NCI-H1105 (cell line): ENCODE measurements at places on chromosomes 5 and 9.

DNA sequence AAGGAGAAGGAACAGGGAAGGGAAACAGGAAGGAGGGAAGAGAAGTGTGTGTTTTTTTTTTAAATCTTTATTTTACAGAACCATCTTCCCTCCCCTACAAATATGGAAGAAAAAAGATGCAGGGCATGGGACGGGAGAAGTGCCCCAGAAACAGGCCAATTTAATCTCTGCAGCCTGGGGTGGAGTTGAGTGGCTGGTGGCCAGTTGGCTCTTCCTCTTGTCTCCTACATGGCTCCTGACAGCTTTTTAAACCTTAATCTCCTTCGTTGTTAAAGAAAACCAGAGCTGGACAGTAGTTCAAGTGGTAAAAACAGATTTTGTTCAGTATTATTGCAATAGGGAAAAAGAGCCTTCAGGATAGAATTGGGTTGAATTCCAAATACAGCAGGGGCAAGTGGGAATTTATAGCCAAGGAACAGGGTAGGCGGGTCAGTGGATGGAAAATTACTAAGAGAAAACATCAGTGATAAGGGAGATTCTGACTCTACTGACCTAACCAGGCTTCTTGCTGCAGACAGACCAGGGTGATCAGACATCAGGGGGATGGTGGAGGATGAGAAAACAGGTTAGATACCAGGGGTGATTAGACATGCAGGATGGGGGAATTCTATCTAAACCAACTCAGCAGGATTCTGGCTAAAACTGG, 125.1 kb upstream of the CLINT1 start:
- no peak for DNase-seq

- no peak for DNase-seq
These were observed 605.0 kb downstream of the MTRR start for GRCh38 chr5:8473827-8474568.

DNA sequence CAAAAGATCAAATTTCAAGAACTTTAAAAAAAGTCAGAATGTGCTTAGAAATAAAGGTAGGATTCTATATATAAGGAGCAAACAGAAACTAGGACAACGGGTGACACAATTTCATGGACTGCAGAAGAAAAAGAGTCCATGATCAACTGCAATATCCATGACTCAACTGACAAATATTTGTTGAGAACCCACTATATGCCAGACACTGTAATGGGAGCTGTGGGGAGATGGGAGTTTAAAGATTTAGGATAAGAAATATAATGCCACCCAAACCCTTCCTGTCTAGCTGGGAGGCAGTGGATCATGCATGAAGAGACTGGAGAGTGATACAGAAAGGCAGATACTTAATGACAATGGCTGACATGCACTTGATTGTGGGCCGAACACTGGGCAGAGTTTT, 27.6 kb upstream of the CCDC112 start:
- DNase-seq, result no peak

DNA sequence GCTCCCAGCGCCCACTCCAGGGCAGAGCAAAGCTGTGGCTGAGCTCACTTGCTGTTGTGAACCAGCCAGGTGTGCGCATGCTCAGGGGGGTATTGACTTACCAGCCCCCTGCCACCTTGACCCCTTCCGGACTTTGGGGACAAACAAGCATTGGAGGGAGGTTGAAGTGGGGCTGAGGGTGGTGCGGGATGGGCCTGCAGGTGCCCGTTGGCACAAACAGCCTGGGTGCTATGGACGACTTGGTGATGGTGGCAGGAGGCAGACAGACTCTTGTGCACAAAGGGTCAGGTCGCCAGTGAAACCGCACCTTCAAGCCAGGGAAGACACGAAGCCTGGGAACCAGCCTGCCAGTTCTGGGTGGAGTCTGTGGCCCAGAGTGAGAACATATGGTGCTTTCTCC, 858.5 kb upstream of the PTPRD start:
- no peak for DNase-seq

DNA sequence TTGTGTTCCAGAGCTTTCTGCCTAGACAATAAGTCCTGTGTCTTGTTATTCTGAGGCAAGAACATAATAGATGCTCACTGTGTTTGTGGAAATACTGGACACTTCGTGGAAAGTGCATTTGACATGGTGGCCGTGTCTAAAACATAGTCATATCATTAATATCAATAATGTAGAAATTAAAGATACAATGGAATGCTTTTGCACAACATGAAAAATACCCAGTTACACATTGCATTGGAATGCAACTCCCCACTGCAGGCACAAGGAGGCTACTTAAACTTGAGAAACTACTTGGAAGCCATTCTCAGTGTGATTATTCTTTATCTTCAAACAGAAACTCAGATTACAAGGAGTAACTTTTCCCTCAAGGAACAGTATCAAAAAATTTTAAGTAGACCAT, 145.3 kb upstream of the ZNF462 start:
- DNase-seq, result no peak

GRCh38 chr5:19208397-19208796, 779.6 kb downstream of the CDH18 start:
- DNase-seq, result no peak

GRCh38 chr9:98807070-98807813, at the start of gene GALNT12:
Gene GALNT12 (plus strand): TSS chr9:98807670. CDS start chr9:98807699, 29 bp downstream.
- peak; percentile 40 for DNase-seq

DNA sequence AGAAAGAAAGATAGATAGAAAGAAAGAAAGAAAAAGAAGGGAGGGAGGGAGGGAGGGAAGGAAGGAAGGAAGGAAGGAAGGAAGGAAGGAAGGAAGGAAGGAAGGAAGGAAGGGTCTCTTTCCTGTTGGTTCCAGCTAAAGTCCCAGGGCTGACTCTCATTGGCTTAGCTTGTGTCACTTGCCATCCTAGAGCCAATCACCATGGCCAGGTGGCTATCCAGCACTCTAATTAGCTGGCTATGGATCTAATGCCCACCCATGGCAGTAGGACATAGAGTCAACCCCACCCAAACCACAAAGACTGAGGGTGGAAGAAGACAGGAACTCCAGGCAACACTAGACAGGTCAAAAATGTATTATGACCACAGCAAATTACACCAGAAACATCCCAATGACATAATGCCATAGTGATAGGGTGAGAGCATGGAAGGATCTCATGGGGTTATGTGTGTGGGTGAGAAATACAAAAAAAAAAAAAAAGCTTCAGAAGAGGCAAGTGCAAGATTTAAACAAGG, 10.8 kb upstream of the CPLX2 start:
- no peak for DNase-seq

GRCh38 chr9:111236332-111236731, 93.7 kb downstream of the OR2K2 start:
- no peak for DNase-seq

DNA sequence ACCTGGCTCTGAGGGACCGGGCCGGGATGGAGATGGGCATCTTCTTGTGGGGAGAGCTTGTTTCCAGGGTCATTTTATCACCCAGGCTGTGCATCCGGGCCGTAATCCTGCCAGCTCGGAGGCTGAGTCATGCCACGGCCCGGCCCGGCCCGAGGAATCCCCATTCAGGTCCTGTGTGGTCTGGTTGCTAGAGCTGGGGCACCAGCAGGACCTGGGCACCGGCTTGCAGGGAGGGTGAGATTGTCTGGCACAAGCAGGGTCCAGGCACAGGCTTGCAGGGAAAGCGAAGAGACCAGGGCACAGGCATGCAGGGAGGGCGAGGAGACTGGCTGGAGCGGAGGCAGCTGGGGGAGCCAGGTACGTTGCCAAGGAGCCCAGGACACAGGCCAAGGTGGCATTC, 106.8 kb downstream of the RXRA start:
- DNase-seq, result no peak

- DNase-seq, result no peak
These were observed 25.5 kb upstream of the RUSC2 start for GRCh38 chr9:35464141-35465025.

GRCh38 chr9:35910613-35911359, 1.5 kb downstream of the SPAAR start:
- DNase-seq, result peak; percentile 8

DNA sequence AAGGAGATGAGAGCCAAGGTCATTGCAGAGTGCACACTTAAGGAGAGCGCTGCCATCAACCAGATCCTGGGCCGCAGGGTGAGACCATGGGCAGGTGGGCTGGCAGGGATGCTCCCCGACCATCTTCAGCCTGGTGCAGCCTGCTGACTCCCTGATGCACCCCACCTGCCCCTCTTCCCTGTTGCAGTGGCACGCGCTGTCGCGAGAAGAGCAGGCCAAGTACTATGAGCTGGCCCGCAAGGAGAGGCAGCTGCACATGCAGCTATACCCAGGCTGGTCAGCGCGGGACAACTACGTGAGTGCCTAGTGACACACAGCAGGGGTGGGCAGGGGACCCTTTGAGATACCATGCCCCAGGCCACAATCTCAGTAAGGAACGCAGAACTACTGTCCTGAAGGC, 28.3 kb downstream of the TCF7 start:
- no peak for DNase-seq

DNA sequence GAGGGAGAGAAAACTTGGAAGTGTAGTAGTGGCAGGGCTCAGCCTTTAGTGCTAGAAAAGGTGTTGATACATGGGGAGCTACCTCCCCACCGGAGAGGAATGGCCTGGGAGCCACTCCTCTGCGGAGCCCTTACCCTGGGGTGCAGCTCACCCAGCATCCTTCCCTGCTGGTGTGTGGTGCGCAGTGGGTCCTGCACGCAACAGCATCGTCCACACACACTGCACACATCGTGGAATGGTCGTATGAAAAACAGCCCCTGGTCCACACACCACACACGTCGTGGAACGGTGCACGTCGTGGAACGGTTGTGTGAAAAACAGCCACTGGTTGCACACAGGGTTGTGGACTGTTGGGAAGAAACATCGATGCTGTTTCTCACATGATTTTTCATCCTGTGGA, 16.1 kb upstream of the AHRR start:
- DNase-seq, result no peak

DNA sequence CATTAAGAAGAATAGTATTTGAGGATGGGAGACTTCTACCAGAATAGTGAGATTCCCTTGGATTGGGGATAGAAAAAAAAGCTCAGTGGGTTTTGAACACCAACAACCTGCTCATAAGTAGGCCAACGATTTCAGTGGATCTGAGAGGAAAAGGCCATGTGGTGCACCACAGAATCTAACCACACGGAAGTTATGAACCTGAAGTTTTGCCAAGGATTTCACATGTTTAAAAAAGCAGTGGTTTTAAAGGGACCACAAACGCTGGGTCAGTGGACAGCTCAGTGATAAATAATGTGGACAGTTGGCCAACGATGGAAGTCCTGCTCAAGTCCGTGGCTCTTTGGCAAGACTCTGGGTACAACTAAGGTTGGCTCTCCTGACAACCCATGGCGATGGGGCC, 107.2 kb upstream of the TXNDC8 start:
- DNase-seq, result no peak

DNA sequence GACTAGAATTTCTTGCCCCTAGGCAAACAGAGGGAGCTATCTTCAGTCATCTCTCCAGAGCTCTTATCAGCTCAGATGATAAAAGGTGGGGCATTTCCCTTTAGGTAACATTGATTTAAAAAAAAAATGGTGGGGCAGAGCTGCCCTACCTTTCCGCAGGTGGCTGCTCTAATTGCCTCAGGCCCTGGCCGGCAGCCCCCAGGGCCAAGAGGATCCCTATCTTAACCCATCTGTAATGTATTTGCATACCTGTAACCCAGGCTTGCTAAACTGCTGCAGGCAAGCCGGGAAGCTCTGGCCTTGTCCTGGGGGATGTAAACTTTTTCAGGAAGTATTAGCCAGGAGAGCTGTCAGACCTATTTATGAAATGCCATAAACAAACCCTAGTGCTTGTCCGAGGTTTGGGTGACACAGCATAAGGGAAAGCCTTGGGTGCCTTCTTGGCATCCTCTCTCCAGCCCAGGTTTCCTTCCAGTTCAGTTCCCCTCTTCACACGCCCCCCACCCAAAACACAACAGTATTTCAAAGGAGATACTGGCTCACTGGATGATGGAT, 20.9 kb upstream of the ZSWIM6 start:
- no peak for DNase-seq

GRCh38 chr9:35599763-35600604, 5.1 kb upstream of the TESK1 start:
- no peak for DNase-seq

DNA sequence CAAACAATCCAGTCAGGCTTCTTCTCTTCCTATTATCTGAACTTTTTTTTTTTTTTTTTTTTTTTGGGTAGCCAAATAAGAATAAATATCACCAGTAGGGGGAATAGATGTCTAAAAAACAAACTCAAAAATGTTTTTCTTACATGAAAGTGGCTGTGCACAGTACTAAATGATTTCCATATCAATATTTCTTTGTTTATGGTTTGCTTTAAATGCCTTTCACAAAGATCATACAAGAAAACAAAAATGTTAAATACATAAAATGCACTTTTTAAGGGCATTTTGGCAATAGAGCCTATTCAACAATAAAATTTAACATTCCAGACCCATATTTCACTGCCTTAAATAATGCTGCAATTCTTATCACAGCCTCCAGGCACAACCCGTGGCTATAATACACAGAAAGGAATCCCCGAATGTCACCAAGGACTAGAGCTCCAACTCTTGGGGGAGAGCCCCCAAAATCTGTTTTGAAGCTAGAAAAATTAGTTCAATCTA, 91.1 kb upstream of the TBCA start:
- DNase-seq, result no peak

DNA sequence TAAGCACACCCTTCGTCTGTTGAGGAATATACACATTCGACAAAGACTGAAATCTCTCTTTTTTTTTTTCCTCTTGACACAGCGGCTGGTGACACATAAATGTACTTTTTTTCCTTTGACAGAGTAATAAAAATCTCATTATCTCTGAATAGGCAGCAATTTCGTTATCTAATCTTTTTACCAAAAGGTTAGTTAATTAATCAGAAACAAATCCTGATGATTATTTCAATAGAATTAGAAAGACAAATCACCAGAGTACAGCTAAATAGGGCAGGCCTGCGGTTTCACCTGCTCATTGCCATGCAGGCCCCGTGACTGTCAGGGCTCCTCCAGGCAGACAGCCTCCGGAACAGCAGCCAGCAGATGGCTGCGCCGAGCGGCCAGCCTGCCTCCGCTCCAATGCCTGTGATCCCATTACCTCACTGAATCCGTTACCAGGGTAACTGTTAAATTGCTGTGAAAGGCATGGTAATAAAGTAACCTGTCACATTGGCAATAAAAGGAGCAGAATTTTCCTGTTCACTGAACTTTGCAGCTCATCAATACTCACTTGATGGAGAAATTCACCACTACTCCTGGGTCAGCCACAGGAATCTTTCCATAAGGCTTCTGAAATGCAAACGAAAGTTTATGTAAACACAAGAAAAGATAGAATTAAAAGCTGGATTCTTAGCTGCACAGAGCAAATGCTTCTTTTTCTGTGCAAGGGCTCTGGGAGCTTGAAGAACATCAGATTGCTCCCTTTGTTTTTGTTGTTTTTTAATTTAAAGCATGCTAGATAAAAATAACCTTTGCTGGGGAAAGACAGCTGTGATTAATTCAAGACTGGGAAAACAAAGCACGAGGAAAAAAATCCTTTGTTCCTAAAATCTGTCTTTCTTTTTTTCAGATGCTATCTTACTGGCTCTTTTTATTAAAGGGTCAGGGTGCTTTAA, 666.4 kb upstream of the ZNF608 start:
- DNase-seq, result peak; percentile 69

- DNase-seq, result no peak
These were observed 64.3 kb downstream of the ANGPTL2 start for GRCh38 chr9:127058011-127058644.
